ENCODE measurements at places on chromosomes 13 and 19. TPM values are rescaled to one million over a fixed set of nuclear protein-coding genes. Genes with fewer than 3 reads are reported as not detected.

The CRLF1 gene
- total RNA-seq, result not detected

The NTF4 gene
- not detected for total RNA-seq

The GRK1 gene
- total RNA-seq, result not detected

The CLEC17A gene
- not detected for total RNA-seq

The DACT3 gene
- 0.34 TPM for total RNA-seq

The LRRC63 gene
- total RNA-seq, result 0.09 TPM

The ABHD13 gene
- 8.7 TPM for total RNA-seq

The SLC15A1 gene
- not detected for total RNA-seq

The PRR19 gene
- 0.84 TPM for total RNA-seq

The EPS8L1 gene
- 12.6 TPM for total RNA-seq

The SIGLEC6 gene
- not detected for total RNA-seq

The COL4A2 gene
- 1,320 TPM for total RNA-seq

The LRRC4B gene
- total RNA-seq, result 0.05 TPM

The RGS9BP gene
- 0.65 TPM for total RNA-seq

The CACNG6 gene
- total RNA-seq, result 0.84 TPM

The OR7C1 gene
- not detected for total RNA-seq

The HSPB6 gene
- 0.17 TPM for total RNA-seq

The RDH8 gene
- not detected for total RNA-seq

The FXYD1 gene
- total RNA-seq, result not detected

The ZNF253 gene
- 6.3 TPM for total RNA-seq

The NPAS1 gene
- total RNA-seq, result 0.17 TPM

The TMEM255B gene
- total RNA-seq, result 45.1 TPM

The ITPKC gene
- 30.6 TPM for total RNA-seq

The SIGLEC10 gene
- total RNA-seq, result not detected

The SHISA7 gene
- total RNA-seq, result not detected

The DUS3L gene
- total RNA-seq, result 38.9 TPM

The SPACA4 gene
- not detected for total RNA-seq

The STARD13 gene
- 27.1 TPM for total RNA-seq

The THSD8 gene
- total RNA-seq, result 0.23 TPM

The HNRNPM gene
- total RNA-seq, result 58.7 TPM
